ENCODE measurements at places on chromosomes 5 and 9. TPM values are rescaled to one million over a fixed set of nuclear protein-coding genes. Genes with fewer than 3 reads are reported as not detected.

GRCh38 chr9:19787672-19788071 lies 1.2 kb downstream of the SLC24A2 start:
- DNase-seq: no peak

- no peak for DNase-seq
These were observed 420.7 kb downstream of the KIF4B start for GRCh38 chr5:155434267-155434666.

- DNase-seq: no peak
These were observed 54.8 kb upstream of the COL15A1 start for GRCh38 chr9:98888801-98889421.

DNA sequence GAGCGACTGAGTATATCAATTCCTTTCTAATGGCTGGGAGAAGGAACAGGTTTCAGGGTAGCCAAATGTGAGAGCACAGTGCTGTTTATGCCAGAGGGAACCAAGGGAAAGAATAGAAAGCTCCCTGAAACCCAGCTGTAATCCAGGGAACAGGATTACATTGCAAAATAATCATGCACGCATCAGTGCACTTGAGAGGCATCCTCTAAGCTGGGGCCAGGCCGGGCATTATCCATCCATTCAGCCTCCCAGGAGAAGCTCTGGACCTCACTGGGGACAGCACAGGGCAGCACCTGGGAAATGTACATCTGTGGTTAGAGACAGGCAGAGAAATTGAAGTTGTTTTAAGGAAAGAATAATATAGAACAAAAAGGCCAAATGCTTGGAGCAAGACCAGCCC lies 72.7 kb downstream of the MTRR start:
- DNase-seq: no peak

DNA sequence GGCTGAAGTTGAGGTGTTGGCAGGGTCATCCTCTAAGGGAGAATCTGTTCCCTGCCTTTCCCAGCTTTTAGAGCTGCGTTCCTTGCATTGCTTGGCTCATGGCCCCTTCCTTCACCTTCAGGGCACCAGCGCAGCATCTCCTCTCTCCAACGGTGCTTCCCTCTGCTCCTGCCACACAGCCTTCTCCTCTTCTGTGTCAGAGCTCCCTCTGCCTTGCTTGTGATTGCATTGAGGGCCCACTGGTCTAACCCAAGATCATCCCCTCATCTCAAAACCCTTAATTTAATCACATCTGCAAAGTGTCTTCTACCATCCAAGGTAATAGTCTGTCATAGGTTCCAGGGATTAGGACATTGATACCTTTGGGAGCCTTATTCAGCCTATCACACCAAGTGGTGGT lies 205.7 kb upstream of the TBCA start:
- DNase-seq: no peak

DNA sequence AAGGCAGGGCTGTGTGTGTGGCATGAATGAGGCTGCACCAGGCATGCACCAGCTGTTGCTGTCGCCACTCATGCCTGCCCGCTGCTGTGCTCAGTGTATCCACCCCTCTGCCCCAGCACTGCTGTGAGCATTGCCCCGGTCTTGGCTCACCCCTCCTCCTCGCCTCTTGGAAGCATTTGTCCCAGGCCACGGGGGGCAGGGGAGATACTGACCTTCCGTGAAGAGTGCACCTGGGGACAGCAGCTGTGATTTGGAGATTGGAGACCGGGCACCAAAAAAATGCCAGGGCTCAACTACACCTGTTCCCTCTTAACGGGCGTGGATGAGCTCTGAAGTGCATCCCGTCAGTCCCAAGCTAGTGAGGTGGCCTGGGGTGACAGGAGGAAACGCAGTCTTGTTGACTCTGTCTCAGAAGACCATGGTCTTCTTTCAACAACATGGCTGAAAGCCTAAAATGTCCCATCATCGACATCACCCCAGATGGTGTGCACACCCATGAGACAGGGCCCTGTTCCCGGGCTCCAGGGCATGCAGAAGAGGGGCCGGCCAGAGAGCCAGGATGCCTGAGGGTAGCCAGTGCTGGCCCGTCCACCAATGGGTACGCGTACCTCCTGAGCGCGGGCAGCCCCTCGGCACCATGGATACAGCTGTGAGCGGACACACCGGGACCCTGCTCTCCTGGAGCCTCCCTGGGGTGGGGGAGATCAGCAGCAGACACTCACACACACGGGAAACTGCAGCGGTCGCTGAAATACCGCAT lies 115.8 kb downstream of the COL5A1 start:
- DNase-seq: no peak

DNA sequence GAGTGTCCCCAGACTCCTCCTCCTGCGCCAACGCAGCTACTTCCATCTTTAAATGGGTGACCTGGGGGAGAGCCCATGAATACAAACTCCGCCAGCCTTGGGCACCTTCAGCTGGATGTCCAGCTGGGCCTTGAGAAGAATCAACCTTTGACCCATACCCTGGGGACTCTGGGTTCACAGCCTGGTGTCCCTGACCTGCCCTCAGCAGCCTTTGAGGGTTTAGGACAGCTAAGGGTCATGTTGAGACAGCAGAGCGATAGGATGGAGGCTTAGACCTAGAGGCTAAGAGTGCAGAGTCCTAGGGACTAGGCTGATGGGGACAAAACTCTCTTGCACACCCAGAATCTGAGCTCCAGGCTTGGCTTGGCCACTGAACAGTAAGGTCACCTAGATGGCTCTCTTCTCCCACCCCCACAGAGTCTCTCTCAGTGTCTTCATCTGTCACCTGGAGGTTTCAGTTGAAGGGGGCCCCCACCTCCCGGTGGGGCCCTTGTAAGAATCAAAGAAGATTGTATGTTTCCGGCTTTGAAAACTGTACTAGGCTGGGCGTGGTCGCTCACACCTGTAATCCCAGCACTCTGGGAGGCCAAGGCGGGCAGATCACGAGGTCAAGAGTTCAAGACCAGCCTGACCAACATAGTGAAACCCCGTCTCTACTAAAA lies 6.7 kb upstream of the AQP3 start:
- DNase-seq: no peak

DNA sequence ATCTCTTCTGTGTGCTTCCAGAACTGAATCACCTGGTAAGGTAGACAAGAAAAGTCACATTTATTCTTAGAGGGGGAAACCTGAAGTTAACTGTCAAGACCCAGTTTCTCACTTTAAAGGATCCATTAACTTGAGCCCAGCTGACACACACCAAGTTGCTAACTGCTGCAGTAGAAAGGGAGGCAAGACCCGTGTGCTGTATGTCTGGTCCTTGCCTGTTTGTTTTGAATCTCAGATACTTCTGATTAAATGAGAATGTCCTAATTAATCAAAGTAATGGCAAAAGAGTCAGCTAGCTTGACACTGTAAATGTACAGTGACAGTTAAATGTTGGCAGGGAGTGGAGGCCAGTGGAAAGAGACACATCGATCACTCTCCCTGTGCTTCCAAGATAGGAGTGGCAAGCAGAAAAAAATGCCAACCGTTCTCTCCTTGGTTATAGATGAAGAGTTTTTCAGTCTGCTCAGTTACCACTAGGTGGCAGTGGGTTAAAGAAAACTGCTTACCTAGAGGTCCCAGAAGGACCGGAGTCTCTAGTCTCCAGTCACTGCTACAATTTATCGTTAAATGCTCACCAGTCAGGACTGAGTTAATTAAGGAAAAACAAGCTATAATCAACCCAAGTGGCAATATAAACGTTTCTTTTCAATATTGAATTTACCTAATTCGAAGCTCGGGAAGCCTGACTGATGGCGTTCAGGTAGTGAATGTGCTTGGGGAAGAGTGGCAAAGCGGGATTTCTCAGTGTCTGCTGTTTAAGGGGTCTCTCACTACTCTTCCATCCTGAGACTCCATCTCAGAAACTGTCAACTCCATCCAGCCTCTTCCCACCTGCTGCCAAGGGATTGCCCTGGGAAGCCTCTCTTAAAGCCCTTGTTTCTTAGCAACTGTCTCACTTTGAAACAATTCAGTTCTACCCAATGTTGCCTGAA lies 18.4 kb downstream of the LSM11 start:
- no peak for DNase-seq

Gene SLC4A9
- not detected for total RNA-seq

Gene EQTN
- not detected for total RNA-seq

Gene ACOT12
- 67.5 TPM for total RNA-seq

Gene STARD4
- total RNA-seq: 14.3 TPM

Gene KCNN2
- total RNA-seq: 2.3 TPM

Gene DNAH5
- total RNA-seq: 3.3 TPM

Measured in right lobe of liver (tissue), 6 donors.